AG09319 (cell line): ENCODE measurements at places on chromosomes 4 and X.
A peak's percentile ranks its signal among the peaks of the same experiment; 100 is the strongest.

DNA sequence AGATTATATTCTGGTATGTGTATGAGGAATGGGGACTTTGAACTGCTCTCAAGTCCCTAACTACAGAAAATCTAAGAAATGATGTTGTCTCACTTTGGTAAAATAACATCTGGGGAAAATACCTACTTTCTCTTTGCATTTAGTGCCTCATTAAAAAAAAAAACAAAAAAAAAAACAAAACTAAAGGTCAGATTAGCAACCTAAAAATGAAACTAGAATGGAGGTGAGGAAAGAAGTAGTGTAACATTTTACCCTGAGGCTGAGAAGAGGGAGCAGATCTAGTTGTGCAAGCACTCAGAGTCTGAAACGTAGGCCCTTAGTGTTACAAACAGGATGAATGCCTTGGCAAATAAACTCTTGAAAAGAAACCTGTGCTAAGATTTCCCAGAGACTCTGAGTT lies 56.0 kb downstream of the VGLL1 start:
- no peak for DNase-seq

- DNase-seq = no peak
Measured at GRCh38 chr4:143348233-143349077, 11.8 kb downstream of the GAB1 start.

GRCh38 chr4:83115656-83116285 lies 1.2 kb upstream of the PLAC8 start:
- DNase-seq = no peak

GRCh38 chrX:45063319-45064095 lies 137.2 kb downstream of the DIPK2B start:
- no peak for DNase-seq

DNA sequence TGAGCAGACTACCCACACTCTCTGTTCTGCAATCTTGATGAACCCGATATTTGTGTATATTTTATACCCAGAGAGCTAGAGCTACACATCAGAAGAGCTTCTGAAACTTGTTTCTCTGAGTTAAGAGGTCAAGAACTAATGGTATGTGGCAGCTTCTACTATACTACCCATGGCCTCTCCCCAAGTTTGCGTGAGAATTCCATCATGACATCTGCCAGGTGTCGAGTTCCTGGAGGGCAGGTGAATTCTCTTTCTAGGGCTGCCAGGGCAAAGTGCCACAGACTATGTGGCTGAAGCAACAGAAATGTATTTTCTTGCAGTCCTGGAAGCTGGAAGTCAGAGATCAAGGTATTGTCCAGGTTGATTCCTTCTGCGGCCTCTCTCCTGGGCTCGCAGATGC lies 4.4 kb downstream of the SORCS2 start:
- no peak for DNase-seq

GRCh38 chrX:23369027-23369426 lies 34.4 kb downstream of the PTCHD1 start:
- no peak for DNase-seq

GRCh38 chr4:26238778-26239679 lies 81.8 kb upstream of the RBPJ start:
- DNase-seq = peak; percentile 20

DNA sequence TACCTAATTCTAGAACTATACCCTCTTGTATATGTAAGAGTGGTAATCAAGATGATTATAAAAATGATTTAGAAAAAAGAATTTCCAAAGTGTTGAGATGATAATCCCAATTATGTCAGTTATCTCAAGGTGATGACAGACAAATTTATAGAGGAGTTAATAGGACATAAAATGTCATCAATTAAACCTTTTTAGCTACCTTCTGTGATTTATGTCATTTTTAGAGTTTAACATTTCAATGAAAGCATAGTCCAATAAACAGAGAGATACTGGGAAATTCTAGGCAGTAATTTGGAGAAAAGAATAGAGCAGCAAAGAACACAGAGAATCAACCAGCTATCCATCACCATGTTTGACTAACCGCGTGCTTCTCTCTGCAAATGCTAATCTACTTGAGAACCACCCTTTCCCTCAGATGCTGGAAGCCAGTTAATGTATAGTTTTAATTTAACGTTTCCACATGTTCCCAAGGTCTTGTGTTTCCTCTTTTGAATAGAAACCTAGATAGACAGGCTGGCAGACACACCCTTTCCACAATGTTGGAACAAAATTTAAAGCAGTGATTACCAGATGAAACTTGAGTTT lies 433.1 kb upstream of the FAM241A start:
- DNase-seq = no peak
